ENCODE measurements at places on chromosomes 3 and 15. TPM values are rescaled to one million over a fixed set of nuclear protein-coding genes. Genes with fewer than 3 reads are reported as not detected.

The IL17RE gene
- total RNA-seq: 12.9 TPM

The TERC gene
- total RNA-seq: 10.6 TPM

The KY gene
- total RNA-seq: not detected

The MEX3B gene
- 0.48 TPM for total RNA-seq

The FBXW12 gene
- not detected for total RNA-seq

The KNG1 gene
- not detected for total RNA-seq

The SLC25A26 gene
- 14.4 TPM for total RNA-seq

The ALDH1A2 gene
- 1.8 TPM for total RNA-seq

The EPHB1 gene
- 0.40 TPM for total RNA-seq

The ACAP2 gene
- total RNA-seq: 43.4 TPM

The TTC23 gene
- 13.9 TPM for total RNA-seq

The BTD gene
- total RNA-seq: 8.3 TPM

The XIRP1 gene
- not detected for total RNA-seq

The SH3GL3 gene
- total RNA-seq: 3.3 TPM

The ITGB5 gene
- 83.0 TPM for total RNA-seq

The PEX11A gene
- 3.5 TPM for total RNA-seq

The GOLGA8G gene
- not detected for total RNA-seq

The CELF6 gene
- not detected for total RNA-seq

The LRRC3B gene
- not detected for total RNA-seq

The GPR176 gene
- total RNA-seq: 0.40 TPM

All from esophagus mucosa (tissue), 1 donor.